ENCODE measurements at places on chromosomes 12 and 14. TPM values are rescaled to one million over a fixed set of nuclear protein-coding genes. Genes with fewer than 3 reads are reported as not detected.

- DNase-seq, result no peak
Observed at GRCh38 chr14:91144425-91145145, 30.7 kb downstream of the DGLUCY start.

GRCh38 chr12:110199339-110200123, 75.4 kb downstream of the IFT81 start:
- DNase-seq, result peak; percentile 81

DNA sequence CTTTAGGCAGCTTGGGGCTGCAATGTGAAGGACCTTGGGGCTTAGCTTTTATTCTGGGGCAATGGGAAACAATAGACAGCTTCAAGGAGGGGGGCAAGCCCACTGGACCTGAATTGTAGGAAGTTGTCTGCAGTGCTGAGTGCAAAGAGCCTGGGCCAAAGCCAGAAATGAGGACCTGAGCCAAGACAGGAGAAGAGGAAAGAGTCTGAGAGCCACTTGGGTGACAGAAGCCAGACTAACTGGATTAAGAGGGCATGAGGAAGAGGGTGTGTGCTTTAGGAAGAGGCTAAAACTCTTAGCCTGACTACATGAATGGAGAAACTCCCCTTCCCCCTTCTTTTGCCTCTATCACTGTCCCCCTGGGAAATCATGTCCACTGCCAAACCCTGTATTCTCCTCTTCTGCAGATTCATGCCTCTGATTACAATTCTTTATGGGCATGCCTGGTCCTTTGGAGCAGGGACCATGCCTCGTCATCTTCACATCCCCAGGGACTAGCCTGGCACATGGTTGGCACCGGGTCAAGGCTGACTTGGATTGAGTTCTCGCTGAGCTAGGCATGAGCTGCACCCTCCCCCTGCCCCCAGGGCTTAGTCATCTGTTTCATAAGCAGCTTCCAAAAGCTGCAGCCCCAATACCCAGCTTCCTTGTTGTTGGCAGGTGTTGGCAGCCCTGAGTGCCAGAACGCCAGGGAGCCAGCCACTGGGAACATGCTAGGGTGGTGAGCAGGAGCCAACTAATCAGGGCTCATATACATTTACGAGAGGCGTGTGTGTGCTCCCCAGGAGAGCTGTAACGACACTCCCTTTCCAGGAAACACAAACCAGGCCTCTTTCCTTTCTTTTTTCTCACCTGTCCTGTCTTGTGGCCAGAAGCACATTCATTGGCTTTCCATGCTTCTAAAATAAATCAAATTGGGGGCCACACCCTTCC, 27.7 kb upstream of the JDP2 start:
- DNase-seq, result peak; percentile 61

GRCh38 chr12:57716305-57716704, 22.2 kb downstream of the AGAP2 start:
- DNase-seq, result no peak

DNA sequence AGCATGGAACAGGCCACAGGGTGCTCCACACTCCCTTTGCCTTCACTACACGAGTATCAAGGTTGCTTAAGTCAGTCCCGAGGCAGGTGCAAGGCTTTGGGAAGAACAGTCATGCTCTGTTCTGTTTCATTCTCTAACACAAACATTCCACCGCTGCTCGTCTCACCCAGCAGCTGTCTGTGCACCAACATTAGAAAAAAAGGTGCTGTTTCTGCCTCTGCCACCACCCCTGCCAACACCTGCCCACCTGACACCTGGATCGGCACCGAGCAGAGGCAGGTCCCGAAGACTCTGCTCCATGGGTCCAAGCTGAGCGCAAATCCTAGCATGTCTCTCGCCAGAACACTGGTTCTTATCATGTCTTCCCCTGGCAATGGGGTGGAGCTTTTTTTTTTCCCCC, 347.7 kb downstream of the TMEM132D start:
- no peak for DNase-seq

Gene TMEM30B
- total RNA-seq, result not detected

GRCh38 chr14:90191154-90191553, 65.2 kb upstream of the PSMC1 start:
- DNase-seq, result no peak

- no peak for DNase-seq
Observed at GRCh38 chr14:77645520-77646230, 29.2 kb upstream of the SPTLC2 start.

Gene PRR4
- total RNA-seq, result 8.8 TPM

GRCh38 chr12:948238-948637, 1.3 kb downstream of the RAD52 start:
- DNase-seq, result no peak

GRCh38 chr14:65791191-65791981, 378.9 kb downstream of the FUT8 start:
- peak; percentile 71 for DNase-seq

Gene FAM186B
- total RNA-seq, result 1.6 TPM

GRCh38 chr14:94918896-94919295, 149.0 kb upstream of the GSC start:
- no peak for DNase-seq

- DNase-seq, result peak; percentile 30
Observed at GRCh38 chr14:64566651-64567122, 16.9 kb downstream of the PPP1R36 start.

DNA sequence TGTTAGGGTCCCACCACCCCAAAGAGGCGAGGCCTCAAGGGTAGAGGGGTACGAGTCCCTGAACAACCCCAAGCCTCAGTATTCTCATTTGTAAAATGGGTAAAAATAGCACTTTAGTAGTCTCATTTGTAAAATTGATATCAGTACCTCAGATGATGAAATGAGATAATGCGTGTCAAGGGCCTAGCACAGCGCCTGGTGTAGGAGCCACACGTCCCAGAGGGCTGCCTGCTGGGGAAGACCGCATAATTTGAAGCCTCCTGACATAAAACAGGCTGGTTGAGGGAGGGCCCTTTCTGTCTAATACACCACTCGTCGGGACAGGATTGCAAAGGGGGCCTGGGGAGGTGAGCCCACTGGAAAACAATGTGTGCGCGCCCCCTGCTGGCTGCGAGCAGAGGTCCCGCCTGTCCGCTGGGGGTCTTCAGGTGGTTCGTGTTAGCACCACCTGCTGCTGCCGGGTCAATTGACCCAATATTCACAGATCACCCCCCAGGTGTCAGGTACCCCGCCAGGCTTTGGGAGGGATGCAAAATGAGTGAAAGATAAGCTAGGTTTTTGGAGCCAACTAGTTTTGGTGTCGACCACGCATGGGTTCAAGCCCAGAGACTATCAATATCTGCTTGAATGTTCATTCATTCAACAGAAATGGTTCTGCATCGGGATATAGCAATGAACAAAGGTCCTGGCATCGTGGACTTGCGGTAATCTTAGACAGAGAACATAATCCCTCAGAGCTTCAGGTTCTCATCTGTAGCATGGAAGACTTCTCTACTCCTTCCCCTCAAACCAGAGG, 24.7 kb upstream of the IRF2BPL start:
- DNase-seq, result peak; percentile 92

DNA sequence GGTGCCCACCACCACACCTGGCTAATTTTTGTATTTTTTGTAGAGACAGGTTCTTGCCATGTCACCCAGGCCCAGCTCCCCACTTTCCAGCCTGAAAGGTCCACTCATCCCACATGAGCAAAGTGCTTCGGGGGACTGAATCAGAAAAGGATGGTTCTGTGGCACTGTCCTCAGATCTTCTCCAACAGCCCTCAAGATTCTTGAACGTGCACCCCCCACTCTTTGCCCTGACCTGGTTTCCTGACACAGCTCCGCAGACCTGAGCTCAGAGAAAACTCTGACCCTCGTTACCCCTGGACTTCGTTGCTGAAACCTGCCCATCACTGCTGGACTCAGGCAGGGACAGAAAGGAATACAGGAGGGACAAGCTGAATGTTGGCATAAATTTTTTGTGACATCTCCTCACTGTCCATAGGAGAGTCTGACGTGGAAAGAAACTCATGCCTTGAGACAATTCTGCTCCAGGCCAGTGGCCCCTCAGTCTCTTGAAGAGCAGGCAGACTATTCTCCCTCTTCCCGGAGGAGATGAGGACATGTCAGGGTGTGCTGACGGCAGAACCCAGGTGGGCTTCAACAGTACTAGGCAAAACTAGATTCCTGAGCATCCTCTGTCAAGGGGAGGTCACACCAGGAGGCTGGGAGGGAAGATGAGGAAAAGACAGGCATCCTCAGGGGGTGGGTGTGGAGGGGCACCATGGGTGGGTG, 149.3 kb downstream of the DPF3 start:
- DNase-seq, result no peak

GRCh38 chr12:10722502-10722904, 620 bp downstream of the YBX3 start:
- peak; percentile 57 for DNase-seq

DNA sequence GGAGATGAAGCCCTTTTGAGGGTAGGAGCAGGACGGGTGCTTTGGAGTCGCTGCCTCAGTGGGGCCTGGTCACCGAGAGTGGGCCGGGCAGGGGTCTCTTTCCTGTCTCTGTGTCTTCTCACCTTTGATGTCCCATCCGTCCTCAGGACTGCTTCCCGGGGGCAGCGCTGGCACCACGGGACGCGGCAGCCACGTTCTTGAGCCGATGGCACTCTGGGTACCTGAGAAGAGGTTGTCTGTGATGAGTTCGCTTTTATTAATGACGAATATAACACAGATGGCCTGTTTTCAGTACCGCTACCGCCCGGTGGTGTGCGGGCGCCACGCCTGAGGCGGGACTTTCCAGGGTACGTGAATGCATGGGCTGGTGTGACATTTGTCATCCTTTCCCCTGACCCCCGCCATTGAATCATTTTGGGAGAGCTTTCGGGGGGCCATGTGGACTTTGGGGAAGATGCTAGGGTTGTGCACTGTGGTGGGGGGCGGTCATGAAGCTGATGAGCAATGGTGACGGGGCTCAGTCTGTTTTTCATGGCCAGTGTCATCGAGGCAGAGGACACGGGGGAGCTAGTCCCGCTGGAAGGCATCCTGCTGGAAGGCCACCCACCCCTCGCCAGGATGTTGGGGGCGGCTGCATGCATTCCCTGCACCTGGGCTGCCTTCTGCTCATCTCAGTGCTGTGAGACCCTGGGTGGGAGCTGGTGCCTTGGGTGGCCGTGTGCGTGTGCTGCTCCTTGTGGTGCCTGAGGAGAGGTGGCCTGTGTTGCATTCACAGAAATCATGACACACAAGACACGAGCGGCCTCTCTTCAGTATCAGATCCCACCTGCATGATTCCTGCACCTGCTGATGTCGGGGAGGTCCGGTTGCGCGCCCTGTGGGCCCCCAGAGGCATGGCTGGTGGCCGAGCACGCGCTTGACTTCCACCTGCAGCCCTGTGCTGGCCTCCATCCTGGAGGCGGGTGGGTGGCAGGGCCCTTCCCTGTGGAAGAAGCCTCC, 162.5 kb upstream of the RTL1 start:
- no peak for DNase-seq

Gene RGS6
- total RNA-seq, result 0.86 TPM

Gene TMED10
- 206 TPM for total RNA-seq

- DNase-seq, result no peak
Observed at GRCh38 chr12:44976246-44976645, 74.7 kb downstream of the DBX2 start.

DNA sequence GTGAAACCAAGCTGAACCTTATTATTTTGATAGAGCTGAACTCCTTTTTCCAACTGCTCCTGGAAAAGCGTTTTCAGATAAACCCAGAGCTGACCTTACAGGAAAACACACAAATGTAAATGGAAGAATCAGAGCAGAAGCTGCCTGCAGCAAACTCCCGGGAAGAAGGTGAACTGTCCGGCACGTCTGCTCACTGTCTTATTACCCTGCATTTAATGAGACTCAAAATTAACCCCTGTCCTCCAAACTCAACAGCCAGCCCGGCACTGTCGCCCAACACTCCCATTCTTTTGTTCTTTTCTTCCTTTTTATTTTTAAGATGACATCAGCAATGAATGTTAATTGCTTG, 1046.9 kb upstream of the FLRT2 start:
- no peak for DNase-seq

- no peak for DNase-seq
Observed at GRCh38 chr14:91398707-91399106, 18.9 kb downstream of the CCDC88C start.
